Lung microvascular endothelial cell (primary cell): ENCODE measurements at places on chromosomes 1 and 21.

- no peak for DNase-seq
Measured at GRCh38 chr1:156433602-156434001, 64.6 kb downstream of the RHBG start.

DNA sequence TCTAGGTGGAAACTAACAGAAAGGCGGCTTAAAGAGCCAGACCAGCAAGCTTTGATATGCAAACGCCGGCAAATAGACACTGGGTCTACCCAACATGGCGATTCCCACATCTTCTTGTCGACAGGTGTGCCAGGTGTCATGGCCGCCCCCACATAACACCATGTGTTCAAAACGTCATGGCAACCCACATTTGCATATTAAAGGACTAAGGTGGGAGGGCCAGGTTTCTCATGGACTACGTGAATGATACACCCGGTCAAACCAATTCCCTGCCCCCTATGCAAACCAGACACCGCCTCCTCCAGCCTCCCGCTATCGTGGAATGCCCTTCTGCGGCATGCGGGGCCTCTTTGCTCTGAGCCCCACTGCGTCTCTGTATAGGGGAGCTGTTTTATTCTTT lies 41.3 kb downstream of the ICOSLG start:
- DNase-seq, result no peak

GRCh38 chr1:115412286-115412685 lies 74.2 kb upstream of the NGF start:
- no peak for DNase-seq

- DNase-seq, result no peak
Measured at GRCh38 chr1:246705368-246705767, 18.8 kb upstream of the SCCPDH start.

- DNase-seq, result no peak
Measured at GRCh38 chr1:41766041-41766440, 152.7 kb downstream of the HIVEP3 start.

- DNase-seq, result peak; percentile 17
Measured at GRCh38 chr1:203609979-203610493, 16.6 kb upstream of the ATP2B4 start.

DNA sequence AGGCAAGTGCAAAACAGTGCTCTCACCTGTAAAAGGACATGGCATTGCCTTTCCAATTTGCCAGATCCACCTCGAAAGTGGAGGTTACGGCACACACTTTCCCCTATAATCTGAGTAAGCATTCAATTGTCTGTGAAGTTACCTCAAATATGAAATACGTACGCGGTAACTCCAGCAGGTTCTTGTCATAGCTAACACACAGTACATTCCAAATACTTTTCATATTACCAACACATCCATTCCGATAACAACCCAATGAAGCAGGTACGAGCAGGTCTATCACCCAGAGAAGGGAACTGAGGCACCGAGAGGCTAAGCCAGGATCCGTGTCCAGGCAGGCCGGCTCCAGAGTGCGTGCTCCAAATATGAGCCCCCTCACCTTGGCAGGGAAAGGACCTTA lies 46.8 kb upstream of the LPAR3 start:
- no peak for DNase-seq

GRCh38 chr1:92619466-92620189 lies 132.9 kb upstream of the GFI1 start:
- no peak for DNase-seq

DNA sequence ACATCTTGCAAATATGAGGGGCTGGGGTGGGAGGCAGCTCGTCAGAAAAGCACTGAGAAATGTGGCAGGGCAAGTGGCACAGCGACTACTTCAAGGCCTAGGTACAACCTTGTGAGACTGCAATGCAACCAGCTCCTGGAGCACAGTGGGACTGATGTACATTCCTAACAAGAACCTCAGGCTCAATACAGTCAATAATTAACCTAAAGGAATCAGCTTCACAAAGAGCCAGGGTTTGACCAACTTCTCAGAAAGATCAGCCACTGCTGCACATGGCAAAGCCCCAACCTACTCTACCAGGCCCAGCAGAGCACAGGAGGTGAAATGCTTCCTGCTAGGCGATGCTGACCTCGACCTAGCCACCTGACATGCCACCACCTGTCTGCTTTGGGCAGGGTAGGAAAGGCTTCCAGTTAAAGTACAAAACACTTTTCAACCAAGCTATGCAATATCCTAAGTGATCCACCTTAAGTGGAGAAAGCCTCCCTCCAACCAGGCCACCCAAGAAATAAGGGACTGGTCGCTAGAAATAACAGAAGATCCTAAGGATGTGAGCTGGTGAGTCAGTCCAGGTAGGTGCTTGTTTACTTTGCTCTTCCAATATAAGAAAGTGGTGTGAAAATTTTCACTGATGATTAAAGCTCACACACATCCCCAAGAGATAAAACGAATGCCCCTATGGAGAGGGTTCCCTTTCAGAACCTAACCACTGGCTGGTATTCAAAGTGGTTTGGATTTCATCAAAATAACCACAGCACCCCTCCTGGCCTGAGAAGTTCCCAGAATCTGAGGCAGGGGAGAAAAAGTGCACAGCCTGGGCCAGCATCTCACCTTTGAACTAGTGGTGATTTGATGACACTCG lies 2.1 kb downstream of the RIPK4 start:
- DNase-seq, result no peak

GRCh38 chr21:32611471-32611997 lies 643 bp downstream of the CFAP298 start:
- DNase-seq, result peak; percentile 57

DNA sequence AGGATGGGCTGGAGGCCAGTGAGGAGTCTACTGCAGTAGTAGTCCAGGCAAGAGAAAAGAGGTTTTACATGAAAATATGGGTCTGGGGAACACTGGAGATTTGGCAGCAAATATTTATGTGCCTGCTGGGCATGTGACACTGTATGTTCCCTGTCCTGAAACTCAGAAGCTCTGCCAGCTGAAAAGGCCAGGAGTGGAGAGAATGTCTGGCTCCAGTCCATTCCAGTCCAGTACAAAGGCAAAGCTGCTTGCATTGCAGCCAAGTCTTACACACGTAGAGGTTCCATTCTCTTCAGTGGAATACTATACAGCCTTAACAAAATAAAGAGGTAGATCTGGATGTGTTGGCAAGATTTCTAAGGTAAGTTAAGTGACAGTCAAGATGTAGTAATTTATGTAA lies 7.5 kb upstream of the YBX1 start:
- peak; percentile 16 for DNase-seq

- no peak for DNase-seq
Measured at GRCh38 chr1:59477286-59477685, 180.4 kb downstream of the FGGY start.

- DNase-seq, result no peak
Measured at GRCh38 chr1:42917241-42917495, 41.5 kb downstream of the SLC2A1 start.

- no peak for DNase-seq
Measured at GRCh38 chr1:184541537-184542152, 154.8 kb downstream of the C1orf21 start.

- DNase-seq, result no peak
Measured at GRCh38 chr1:94440088-94440487, 21.9 kb downstream of the ABCD3 start.

DNA sequence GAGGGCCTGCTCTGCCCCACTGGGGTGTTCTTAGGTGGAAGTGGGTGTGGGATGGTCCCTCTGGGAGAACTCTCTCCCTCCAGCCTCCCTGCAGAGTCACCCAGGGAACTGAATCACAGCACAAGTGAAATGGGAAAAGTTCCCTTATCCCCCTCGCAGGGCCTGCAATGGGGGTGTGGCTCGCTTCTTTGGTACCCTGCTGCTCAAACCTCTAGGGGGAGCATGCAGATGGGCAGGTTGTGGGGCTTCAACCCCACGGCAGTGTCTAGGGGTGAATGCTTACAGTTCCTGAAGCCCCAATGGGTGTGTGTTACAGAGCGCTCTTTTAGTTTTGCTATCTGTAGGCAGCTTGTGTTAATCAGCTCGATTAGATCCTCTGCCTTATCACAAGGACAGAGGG lies 59.0 kb upstream of the TINAGL1 start:
- no peak for DNase-seq

GRCh38 chr1:246139745-246140182 lies 367.3 kb downstream of the SMYD3 start:
- DNase-seq, result peak; percentile 88

DNA sequence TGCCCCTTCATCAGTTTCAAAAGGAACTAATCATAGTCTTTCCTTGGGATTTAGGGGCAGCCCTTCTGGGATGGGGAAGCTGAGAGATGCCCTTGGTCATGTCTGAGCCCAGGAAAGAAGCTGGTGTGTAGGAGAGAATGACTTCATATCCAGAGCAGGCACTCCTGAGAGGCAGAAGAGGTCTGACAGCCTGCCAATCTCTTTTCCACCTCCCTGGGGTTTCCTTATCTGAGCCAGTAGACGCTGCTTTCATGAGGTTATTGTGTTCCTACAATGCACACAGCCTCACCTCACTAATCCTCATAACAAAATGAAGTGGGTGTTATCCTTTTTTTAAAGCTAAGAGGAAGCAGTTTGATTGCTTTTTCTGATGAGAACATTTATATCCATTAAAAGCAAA lies 14.1 kb downstream of the ROR1 start:
- no peak for DNase-seq

DNA sequence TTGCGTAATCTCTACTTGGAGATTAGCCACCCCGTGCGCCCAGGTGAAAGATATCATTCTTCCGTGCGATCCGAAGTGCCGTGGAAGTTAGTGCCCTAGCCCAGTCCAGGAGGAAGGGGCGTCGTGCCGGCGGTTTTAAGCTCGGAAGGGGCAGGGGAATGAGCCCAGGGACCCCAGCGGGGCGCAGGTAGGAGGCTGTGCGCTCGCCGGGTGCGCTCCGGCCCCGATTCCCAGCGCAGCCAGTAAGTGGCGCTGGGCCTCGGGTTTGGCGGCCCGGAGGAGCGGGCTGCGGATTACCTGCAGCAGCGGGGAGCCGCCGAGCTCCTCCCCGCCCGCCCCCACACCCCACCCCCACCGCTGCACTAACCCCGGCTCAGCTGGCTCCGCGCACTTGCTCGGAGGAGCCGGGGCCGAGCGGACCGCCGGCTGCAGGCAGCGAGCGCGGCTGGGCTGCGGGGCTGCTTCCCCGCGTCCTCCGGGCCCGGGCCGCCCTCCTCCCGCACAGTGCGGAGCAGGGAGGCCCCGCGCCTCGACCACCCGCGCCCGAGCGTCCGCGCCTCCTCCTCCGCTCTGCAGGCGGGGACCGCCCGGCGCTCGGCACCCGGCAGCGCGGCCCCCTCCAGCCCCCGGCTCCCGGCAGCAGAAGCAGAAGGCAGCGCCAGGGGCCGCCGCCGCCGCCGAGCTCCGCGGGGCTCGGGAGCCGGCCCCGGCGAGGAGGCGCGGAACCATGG lies at the start of gene RYR2:
RYR2 (plus strand) TSS at position 390 of the 731 bp plus-strand sequence; CDS start at position 728, 338 bp downstream.
- DNase-seq, result no peak

DNA sequence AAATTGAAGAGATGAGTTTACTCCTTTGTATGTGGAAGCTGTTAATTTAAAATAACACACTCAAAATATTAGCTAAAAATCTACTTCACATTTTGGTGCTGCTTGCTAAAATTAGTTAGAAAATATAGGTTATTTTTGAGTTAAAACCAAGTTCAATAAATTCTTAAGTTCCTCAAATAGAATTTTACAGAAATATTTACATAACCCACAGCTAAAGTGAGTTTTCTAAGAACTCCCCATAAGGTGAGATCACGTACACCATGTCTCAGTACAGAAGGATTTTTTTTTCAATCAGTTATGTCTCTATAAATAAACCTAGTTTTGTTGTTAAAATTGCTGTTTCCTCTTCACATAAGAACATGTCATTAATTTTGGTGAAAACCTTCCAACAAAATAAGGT lies 108.0 kb downstream of the SDCCAG8 start:
- DNase-seq, result no peak

- DNase-seq, result peak; percentile 7
Measured at GRCh38 chr1:85801520-85801919, 93.3 kb upstream of the ZNHIT6 start.

GRCh38 chr1:229420765-229421164 lies 13.1 kb downstream of the ACTA1 start:
- DNase-seq, result no peak

- peak; percentile 15 for DNase-seq
Measured at GRCh38 chr1:24955161-24955560, 25.1 kb upstream of the RUNX3 start.

GRCh38 chr1:21921100-21921875 lies 15.8 kb downstream of the HSPG2 start:
- peak; percentile 6 for DNase-seq

GRCh38 chr21:32206631-32207405 lies 72.0 kb downstream of the MIS18A start:
- no peak for DNase-seq

DNA sequence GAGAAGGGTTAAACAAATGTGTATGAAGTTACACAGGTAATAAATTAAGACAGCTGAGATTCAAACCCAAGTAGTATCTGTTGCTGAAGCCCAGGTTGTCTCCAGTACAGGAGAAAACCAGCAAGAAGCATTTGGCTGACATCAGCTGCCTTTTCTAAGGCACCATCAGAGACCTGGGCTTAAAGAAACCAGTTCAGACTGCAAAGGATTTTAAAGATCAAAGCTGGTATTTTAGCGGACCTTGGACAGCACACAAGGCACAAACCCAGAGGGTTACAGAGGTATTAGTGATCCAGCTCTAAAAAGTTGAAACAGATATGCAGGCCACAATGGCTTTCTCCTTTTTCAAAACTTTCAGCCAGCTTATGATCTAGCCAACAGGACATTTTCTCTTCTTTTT lies 23.4 kb downstream of the BEND5 start:
- DNase-seq, result no peak

DNA sequence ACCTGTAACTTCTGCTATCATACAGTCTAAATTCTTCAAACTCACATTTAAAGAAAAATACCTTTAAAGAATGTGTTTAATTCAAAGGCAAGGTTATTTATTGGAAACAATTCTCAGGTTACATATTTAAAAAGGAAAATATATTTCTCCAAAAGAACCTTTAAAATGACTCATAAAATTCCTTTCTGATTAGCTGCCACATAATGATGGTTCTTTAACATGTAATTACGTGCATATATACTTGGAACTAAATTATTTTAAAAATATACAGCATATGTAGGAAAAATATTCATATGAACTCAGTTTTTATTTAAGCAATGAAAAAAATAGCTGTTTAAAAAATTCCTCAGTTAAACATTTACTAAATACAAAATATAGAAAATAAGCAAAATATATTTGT lies 173.6 kb downstream of the COP1 start:
- no peak for DNase-seq

GRCh38 chr1:205950280-205950679 lies 7.0 kb upstream of the SLC26A9 start:
- peak; percentile 15 for DNase-seq
